ENCODE measurements at places on chromosomes 2 and 18.
A peak's percentile ranks its signal among the peaks of the same experiment; 100 is the strongest.

GRCh38 chr2:236021499-236022057, 146.6 kb downstream of the GBX2 start:
- DNase-seq, result peak; percentile 39

- DNase-seq, result no peak
These were observed 6.0 kb upstream of the ARL4C start for GRCh38 chr2:234502919-234503285.

DNA sequence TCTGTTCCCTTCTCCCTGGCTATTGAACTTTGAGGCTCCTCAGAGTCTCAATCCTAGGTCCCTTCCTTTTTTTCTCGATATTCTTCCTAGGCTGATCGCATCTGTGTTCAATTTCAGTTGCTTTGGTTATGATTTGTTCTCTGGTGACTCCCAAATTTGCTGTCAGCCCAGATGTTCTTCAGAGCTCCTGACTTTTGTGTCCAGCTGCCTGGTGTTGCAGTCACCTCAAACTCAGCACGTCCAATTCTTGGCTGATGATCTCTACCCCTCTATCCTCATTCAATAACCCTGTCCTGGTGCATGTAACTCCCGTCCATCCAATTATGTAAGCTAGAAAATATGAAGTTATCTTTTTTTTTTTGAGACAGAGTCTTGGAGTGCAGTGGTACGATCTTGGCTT, 31.4 kb downstream of the DIS3L2 start:
- DNase-seq, result no peak

DNA sequence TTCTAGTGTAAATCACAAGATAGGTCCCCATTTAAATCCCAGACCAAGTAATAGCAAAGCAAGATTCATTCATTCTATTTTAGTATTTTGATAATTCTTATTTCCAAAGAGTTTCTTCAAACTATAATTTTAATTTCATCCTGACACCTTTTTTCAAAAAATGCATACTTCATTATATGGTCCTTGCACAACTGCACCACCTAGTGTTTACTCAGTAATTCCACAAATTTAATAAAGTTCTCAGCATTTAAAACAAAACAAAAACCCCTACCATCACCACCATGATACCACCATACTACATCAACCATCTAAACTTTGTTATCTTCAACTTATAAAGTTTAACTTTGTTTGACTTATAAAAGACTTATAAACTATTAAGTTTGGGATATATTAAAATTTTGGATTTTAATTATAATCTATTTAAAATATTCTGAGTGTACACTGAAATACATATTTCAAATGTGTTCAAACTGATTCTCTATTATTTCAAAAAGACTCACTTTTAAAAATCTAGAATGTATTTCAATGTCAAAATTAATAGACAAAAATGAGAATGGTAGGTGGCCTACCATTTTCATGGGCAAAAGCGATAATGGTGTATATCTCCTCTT, 44.2 kb downstream of the WDPCP start:
- DNase-seq, result peak; percentile 50

- DNase-seq, result peak; percentile 73
These were observed 76.9 kb upstream of the GCFC2 start for GRCh38 chr2:75787532-75788132.

Data from adipocyte (in vitro differentiated cells).